Activated CD4-positive, alpha-beta memory T cell treated with anti-CD3 and anti-CD28 coated beads for 36 hours (primary cell): ENCODE measurements at places on chromosomes 1 and 21. TPM values are rescaled to one million over a fixed set of nuclear protein-coding genes. Genes with fewer than 3 reads are reported as not detected.

Gene SHE
- 0.07 TPM for total RNA-seq

Gene SLFNL1
- total RNA-seq: 0.07 TPM

Gene KPNA6
- 69.8 TPM for total RNA-seq

Gene CD2
- 355 TPM for total RNA-seq

Gene AQP10
- total RNA-seq: not detected

- DNase-seq: no peak
Observed at GRCh38 chr1:167431909-167432650, 86.2 kb downstream of the CD247 start.

GRCh38 chr1:59597420-59598119, 217.2 kb upstream of the HOOK1 start:
- no peak for DNase-seq

DNA sequence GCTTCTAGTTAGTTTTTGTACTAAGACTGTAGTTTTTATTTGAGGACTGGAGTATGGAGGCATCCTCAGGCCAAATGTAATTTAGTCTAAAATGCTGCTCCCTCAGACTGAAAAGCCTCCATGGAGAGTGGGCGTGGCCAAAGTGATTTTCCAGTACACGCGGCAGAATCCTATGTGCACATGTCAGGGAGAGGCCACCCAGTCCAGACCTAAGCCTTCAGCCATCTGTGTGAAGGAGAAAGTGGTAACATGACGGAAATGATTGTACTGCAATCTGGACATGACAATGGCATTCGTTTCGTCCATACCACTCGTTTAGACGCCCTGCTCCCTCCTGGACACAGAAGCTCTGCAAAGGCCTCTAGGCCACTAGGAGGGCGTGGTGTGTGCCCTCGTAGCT, 56.2 kb downstream of the PCP4 start:
- no peak for DNase-seq
